Large intestine (tissue), 12 donors: ENCODE measurements at places on chromosomes 3 and 15. TPM values are rescaled to one million over a fixed set of nuclear protein-coding genes. Genes with fewer than 3 reads are reported as not detected.

The HCN4 gene
- polyA plus RNA-seq = 0.49 TPM

DNA sequence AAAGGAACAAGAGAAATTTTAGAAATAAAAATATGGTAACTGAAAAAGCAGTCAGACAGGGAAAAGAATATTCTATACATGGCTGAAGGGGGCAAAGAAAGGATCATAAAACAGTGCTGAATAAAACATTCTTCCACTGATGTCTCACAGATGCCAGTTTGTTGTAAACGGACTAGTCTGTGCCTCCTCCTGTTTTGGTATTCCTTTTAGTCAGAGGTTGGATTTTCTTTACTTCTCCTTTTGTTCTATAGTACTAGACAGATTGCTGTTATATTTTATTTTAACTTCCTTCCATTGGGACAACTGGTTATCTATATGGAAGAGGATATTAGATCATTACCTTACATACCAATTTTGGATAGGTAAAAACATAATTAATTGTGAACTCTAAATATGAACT, 16.0 kb upstream of the GNB5 start:
- no peak for DNase-seq

GRCh38 chr15:76330080-76330680, 6.4 kb upstream of the ISL2 start:
- DNase-seq = no peak

The IL5RA gene
- polyA plus RNA-seq = 0.28 TPM

DNA sequence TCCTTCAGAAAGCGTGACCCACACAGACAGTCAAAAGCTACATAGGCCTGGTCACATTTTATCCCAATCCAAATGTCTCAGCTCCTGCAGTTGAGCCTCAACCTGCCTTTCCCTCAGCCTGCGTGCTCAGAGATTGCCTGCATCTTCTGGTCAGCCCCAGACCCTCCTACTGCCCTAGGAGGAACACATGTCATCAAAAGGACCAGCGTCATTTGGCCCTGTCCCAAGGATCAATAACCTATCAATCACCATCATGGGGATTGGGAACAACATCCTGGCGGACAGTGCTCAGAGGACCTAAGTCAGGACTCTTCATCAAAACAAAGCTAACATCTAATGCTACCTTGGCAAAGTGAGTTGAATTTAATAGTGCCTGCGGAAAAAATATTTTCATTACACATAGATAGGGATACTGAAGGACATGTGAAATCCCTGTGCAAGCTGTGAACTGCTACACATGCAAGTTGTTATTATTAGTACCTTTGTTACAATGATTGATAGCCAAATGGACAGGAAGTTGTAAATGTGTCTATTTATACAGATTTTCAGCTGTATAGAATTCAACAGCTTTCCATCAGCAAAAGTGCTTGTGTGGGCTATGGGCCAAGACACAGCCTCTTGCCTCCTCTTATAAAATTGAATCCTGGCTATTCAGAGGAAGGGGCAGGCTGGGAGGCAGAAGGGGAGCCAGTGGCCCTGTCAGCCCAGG, 47.7 kb downstream of the UMPS start:
- no peak for DNase-seq

DNA sequence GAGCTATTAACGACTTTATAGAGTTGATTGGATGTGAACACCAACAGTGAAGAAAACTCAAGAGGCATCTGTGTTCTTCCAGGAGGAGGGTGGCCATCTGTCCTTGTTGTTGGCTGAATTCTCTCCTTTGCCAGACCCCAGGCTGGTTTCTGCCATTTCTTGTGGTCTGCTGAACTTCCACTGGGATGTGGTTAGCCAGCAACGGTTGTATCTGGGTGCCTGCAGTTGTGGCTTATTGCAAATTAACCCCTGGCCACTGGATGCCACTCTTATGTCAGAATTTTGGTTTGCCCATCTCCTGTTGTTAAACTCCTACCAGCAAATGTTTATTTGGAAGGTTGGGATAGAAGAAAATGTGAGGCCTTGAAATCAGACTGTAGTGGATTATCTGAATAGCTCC, 163.6 kb upstream of the TBC1D5 start:
- no peak for DNase-seq

- DNase-seq = no peak
These were observed 72.1 kb downstream of the ADAM10 start for GRCh38 chr15:58677426-58677825.

DNA sequence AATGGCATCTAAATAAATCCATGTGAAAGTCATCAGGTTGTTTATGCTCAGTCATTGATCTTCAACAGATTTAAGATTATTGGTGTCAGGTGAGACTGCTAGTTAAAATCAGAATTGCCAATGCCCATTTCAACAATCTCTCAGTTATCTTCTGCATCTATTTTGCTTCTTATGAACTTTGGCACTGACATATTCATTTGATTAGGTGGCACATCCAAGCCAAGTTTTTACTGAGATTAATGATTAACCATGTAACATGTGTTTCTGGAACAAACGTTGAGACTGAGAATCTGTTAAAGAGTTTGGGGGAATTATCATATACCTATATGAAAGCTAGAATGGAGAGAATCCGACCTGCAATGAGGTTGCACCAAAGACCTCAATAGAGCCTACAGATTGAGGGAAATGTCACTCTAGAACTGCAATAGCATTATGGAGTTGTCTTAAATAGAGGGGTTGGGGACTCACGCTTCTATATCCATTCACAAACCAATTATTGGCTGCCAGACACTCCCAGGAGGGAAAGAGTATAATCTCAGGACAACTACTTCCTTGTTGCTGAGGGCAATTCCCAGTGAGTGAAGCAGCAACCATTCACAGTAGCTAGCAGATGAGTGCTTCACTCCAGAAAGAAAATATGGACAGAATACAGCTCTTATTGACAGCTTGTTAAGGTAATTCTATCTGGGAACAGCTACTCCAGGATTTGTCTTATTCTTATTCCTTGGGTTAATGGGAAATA, 891.3 kb downstream of the SQOR start:
- DNase-seq = peak; percentile 15

DNA sequence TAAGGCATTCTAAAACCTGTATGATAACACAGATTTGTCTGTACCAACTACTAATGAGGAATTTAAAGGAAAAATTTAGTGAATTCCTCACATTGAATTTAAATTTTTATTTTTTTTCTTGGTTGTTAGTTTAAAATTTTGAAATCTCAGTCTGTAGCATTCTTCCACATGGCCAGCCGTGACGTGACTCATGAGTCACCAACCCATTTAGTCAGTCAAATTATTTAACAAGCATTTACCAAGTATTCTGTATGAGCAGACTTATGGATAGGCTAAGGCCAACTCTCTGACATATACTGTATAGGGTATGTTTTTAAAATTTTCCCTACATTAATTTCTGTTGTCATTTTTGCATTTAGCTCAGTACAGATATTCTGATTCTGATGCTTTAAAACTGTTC, 112.9 kb downstream of the CNTN4 start:
- DNase-seq = no peak

The GOLGA8T gene
- 0.75 TPM for polyA plus RNA-seq

The DNAJA4 gene
- polyA plus RNA-seq = 27.3 TPM

DNA sequence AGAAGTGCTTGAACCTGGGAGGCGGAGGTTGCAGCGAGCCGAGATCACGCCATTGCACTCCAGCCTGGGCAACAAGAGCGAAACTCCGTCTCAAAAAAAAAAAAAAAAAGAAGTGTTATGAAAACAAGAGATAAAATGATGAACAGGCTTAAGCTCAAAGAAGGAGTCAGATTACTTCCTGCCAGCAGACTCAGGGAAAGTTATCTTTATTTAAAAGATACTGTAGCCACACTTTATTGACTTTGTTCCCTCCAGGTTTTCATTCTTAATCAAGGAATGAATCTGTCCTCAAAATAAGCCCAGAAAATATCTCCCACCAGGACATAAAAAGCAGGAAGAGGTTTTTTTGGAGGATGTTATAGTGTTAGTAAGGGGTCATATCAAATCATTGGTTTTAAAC, 176.5 kb upstream of the KCNMB2 start:
- DNase-seq = no peak

GRCh38 chr15:77720655-77721054, 87.9 kb upstream of the LINGO1 start:
- no peak for DNase-seq

The C3orf20 gene
- polyA plus RNA-seq = not detected

The TEX264 gene
- polyA plus RNA-seq = 42.0 TPM

- DNase-seq = no peak
These were observed 1158.9 kb upstream of the EPHA6 start for GRCh38 chr3:95655363-95655986.

DNA sequence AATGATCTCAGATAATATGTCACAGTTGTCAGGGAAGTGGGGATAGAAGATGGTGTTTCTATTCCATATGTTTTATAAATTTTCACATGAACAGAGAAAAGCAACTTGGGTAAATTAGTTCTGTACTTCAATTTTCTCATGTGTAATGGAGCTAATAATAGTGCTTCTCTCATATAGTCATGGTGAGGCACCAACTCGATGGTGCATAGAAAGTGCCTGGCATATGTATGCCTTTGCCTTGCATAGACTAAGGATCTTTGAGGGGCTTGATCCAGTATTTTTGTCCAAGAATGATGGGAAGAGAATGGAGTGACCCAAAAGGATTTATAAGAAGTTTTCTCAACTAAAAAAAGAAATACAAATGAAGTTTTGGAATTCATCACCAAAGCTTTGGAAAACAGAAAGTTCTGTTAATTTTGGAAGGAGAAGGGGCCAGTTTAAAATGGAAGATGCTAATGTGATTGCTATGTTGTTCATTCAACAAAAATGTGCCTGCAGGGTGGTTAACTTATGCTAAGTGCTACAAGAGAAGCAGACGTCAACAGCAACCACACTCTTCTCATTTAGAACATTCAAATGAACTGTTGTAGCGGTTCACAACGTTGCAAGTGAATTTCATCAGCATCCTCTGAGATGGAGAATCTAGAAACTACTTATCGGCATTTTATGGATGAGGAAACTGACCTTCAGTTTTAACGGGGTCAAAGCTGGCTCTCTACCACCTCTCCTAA, 86.1 kb downstream of the RTP4 start:
- DNase-seq = no peak

DNA sequence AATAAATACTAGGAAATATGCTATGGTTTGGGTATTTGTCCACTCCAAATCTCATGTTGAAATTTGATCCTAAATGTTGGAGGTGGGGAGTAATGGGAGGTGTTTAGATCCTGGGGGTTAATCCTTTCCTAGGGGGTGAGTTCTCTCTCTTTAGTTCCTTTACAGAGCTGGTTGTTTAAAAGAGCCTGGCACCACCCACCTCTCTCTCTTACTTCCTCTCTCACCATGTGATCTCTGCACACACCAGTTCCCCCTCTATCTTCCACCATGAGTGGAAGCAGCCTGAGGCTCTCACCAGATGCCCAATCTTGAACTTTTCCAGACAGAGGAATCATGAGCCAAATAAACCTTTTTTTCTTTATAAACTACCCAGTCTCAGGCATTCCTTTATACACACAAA, 10.5 kb downstream of the SLC24A5 start:
- DNase-seq = no peak

DNA sequence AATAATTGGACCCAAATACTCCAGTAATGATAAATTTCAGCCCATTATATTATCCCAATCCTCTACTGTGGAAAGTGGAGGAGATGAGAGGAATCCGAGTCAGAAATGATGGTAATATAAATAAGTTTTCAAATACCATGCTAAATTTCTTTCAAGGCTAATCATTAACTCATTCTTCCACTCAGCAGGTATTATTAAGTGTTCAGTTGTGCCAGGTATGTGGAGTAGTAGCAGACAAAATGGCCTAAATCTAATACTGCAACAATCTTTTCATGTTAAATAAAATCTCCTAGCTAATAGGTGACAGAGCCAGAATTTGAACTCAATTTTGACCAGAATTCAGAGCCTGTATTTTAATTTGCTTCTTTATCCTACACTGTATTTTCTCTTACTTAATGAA, 538.6 kb upstream of the ROBO2 start:
- no peak for DNase-seq

GRCh38 chr15:60744826-60745460, 266.0 kb upstream of the ICE2 start:
- DNase-seq = no peak

The ATP13A4 gene
- polyA plus RNA-seq = 15.6 TPM

DNA sequence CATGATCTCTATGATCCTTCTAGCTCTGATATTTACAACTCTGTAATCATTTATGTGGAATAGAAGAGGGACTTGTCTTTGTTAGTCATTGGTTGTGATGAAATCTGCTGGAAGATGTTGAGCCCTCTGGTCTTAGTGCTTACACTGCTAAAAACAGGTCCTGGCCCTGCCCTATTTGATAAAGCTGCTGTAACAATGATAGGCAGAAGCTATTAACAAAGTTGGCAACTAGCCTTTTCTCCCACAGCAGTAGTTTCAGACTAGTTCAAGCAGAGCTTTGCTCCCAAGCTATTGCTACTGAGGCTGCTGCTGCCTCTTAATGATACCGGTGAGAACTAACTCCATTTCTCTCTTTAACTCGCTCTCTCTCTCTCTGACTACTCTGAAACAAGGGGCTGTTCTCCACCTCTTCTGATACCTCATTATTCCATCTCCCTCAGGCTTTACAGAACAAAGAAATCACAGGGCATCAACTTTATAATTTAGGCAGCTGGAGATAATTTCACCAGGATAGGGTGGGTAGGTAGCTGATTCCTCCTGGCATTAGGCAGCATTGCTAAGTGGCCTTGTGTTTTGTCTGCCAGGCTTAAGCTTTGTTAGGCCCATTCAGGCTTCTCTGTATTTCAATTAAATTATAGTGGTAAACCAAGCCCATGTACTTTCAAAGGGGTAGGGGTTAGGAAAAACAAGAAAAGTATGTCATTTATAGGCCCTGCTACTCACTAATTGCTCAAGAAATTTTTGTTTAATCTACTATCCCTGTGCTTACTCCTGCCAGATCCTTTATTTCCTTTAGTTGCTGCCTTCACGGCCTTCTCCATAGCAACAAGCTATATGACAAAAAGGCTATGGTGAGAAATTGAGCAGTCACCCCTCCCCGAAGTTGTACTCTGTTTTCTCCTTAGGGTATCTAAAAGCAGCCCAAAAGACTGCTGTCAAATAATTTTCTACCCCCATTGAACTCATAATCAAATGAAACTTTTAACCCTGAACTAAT, 139.6 kb downstream of the RBPMS2 start:
- DNase-seq = peak; percentile 95

- DNase-seq = peak; percentile 45
These were observed 39.4 kb upstream of the WNT5A start for GRCh38 chr3:55526332-55527030.
